ELR (cell line): ENCODE measurements at places on chromosomes 4 and X.

DNA sequence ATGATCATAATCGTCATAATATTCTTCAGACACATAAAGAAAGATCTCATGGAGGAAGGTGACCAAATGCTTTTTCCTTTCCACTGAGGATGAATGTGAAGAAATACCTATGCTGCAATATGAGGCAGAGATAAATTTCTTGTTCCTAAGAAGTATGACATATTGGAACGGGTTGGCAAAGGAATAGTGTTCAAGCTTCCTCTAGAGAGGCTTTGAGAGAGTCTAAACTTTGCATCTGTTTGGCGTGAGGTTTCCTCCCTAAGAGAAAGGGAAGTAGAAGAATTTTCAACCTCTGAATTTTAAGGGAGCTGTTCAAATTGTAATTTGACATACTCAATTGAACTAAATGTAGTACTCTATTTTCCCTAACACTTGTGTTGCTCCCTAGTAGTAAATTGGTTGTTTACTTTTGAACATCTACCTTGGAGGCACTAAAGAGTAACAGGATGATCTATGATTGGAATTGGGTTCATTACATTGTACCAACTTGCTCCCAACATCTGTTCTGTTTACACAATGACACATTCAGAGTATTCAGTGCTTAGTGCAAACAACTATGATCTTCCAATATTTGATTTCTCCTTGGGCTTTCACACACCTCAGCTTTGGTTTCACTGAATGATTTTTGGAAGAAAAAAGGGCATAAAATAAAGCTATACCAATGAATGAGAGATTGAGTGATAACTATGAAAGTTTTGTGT is 122.0 kb downstream of the CORIN start:
- DNase-seq = no peak

DNA sequence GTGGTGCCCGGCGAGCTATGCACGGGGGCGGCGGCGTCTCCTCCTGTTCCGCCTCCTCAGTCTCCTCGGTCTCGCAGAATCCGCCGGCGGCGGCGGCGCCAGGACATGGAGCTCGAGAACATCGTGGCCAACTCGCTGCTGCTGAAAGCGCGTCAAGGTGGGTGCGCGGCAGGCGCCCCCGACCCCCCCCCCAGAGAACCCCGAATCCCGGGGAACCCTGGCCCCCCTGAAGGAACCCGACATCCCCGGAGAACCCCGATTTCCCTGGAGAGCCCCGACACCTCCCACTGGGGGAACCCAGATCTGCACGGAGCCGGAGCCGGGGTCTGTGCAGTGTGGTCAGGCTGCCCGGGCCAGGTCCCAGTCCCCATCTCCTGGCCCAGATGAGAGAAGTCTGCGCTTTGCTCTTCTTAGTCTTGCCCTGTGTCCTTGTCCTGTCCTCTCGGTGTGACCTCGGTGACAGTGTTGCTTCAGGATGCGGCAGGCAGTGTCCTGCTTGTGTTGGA is 648 bp downstream of the GRK4 start:
- peak; percentile 67 for DNase-seq

DNA sequence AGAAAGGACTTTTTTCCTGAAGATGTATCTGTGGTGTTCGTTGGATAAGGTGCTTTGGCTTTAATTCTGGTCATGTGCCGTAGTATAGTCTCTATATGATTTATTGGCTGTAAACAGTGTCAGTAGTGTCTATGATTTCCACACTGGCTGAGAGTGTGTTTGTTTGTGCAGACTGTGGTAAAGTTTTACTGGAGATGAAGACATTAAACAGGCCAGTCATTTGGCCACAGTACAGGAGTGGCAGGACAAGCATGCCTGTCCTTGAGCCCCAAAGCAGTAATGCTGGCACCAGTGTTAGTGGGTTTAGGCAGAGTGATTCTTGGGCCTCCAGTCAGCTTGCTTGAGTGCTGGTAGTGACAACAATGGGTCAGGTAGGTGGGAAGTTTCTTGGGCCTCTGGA is 1023.9 kb upstream of the GRID2 start:
- DNase-seq = no peak

DNA sequence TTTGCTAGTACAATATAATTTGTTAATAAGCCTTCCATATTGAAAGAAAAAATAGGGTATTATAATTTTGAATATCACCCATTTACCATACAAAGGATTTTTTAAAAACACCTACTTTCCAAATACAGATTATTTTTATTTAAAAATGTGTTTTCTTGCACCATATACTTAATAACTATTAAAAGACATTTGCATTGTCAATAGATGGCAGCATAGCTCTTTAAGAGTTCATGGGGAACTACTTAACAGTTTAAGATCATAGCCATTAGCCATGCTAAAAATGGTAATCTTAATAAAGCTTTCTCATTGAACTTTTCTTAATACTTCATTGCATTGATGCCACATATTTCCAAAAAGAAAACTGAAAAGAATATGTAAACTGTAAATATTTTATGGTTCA is 1995.9 kb downstream of the C4orf33 start:
- peak; percentile 72 for DNase-seq

- DNase-seq = peak; percentile 62
Observed at GRCh38 chr4:125316791-125317524, 2.2 kb downstream of the FAT4 start.

GRCh38 chr4:7581477-7581876 is 146.7 kb upstream of the PSAPL1 start:
- DNase-seq = peak; percentile 23

DNA sequence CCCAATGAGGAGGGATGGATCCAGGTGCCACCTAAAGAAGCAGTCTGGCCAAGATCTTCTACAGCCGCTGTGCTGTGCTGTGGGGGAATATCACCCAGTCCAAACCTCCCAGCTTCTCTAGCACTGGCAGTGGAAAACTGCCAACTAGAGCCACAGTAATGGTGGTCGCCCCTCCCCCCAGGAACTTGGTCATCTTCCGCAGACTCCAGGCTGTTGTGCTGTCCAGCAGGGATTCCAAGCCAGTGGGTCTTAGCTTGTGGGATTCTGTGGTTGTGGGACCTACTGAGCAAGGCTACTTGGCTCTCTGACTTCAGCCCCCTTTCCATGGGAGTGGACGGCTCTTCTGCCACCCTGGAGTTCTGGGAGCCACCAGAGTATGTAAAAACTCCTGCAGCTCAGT is 18.2 kb downstream of the GPRASP1 start:
- DNase-seq = no peak

DNA sequence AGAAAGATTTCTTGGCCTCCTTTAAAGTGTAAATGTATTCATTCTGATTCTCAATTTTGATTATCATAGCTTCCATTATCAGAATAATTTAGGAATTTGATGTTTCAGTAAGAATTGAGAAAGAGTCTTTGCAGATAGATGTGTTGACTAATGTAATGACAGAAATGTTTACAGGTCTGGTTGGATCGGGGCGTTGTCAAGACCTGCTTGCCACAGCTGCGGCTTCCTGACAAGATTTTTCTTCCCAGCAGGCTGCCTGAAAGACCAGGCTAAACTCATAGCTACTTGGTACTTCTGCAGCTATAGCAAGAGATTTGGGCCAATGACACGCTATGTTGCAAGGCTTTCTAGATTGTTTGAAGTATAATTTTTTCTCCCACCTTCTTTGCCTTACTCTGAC is 91.5 kb upstream of the ANKRD50 start:
- no peak for DNase-seq

DNA sequence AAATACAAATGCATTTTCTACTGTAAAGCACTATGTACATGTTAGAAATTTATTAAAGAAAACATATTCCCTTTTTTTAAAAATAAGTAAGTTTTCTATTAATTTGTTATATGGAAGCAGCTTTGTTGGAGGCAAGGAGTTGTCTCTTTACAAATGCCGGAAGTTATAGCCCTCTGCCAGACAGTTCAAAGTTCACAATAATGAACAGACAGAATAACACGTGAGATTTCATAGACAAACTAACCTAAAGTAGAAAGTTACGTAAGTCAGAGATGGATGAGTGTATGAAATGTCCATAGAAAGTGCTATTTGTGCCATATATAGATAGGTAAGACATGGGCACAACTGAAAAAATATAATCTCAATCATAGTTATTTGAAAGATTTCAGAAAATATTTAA is 43.9 kb upstream of the NEIL3 start:
- no peak for DNase-seq

- DNase-seq = no peak
Observed at GRCh38 chr4:158835226-158836001, 66.6 kb downstream of the FNIP2 start.

- no peak for DNase-seq
Observed at GRCh38 chrX:134803551-134804183, 145.4 kb upstream of the PLAC1 start.

DNA sequence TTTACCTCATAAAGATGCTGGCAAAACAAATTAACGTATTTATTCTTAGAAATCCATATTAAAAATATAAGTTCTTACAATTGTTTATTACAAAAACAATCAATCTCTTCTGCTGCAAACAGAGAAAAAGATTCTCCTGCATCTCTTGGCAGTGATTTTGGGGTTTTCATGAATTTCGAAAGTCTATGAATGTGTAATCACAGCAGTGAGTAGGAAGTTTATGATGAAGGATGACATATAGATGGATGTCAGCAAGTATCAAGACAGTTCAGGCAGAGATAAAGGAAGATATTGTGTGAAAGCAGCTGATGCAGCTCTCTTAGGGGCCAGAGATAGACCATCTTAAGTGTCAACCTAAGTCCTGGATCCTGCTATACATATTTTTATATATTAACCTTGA is 196.9 kb upstream of the BANK1 start:
- peak; percentile 15 for DNase-seq

GRCh38 chr4:139042981-139043460 is 27.4 kb downstream of the NOCT start:
- no peak for DNase-seq

DNA sequence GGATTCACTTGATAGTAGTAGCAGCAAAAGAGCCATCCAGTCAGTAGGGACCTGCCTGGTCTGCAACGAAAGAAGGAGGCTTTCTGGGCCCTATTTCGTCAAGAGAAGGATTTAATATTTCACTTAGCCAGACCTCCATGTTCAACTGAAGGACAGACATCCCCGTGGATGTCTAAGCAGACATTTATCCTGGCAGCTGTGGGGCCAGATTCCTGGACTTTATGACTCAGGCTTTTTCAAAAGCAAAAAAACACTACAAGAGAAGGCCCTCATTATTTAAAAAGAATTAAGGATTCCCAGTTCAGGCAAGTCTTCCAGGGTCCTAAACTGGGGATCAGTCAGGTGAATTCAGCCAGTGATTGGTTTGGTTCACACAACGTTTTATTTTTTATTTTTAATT is 88.5 kb upstream of the TSPAN5 start:
- DNase-seq = no peak

- DNase-seq = no peak
Observed at GRCh38 chrX:1031521-1032430, 180.7 kb downstream of the CRLF2 start.

- DNase-seq = no peak
Observed at GRCh38 chr4:6924361-6924779, 14.7 kb downstream of the TBC1D14 start.

DNA sequence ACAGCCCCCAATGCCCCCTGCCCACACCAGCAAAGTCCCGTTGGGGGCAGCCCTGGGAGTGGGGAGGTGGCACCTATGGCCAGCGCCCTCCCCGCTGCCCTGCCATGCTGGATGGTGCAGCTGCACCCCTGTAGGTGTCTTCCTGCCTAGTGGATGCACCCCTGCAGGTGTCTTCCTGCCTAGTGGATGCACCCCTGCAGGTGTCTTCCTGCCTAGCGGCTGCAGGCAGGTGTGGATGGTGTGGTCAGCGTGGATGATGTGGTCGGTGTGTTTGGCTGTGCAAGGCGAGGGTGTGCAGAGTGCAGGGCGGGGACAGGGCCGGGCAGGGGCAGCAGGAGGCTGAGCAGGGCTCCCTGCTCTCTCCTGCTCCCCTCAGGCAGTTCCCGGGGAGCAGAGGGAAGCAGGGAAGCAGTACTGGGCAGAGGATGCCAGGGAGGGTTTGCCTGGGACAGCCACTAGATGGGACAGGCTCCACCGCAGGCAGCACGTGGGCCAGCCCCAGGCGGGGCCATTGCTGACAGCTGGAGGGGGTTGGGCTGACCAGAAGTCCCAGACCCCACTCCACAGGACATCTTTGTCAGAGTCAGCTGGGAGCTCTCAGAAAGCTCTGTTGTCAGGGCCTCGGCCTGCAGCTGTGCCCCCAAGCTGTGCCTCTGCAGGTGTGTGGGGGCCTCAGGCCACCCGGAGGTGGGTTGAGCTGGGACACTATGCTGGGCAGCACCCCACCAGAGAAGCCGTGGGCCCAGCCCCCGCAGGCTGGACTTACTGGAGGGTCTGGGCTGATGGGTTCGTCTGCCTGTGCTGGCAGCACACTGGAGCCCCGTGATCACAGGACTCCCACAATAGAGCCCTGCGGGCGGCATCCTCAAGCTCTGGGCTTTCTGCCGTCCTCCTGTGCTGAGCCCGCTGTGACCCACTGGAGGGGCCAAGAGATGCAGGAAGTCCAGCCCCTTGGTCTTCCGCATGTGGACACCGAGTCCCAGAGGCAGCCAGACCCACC is 23.7 kb downstream of the DOK7 start:
- DNase-seq = no peak
